Upper lobe of right lung (tissue), 1 donor: ENCODE measurements at places on chromosomes 16 and 17. TPM values are rescaled to one million over a fixed set of nuclear protein-coding genes. Genes with fewer than 3 reads are reported as not detected.

- no peak for DNase-seq
Measured at GRCh38 chr17:72244494-72244893, 123.7 kb downstream of the SOX9 start.

DNA sequence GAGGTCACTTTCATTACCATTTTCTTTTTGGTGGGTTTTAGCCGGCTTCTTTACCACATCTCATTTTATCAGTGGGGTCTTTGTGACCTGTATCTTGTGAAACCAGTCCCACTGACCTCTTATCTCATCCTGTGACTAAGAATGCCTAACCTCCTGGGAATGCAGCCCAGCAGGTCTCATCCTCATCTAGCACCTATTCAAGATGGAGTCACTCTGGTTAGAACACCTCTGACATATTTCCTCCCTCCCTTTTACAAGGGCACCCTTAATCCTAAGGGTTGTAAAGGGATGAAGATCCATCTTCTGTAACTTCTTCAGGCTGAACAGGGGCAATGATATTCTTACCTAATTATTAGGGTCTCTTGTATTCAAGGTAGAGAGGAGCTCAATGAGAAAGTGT is 107.9 kb upstream of the HAS3 start:
- no peak for DNase-seq

DNA sequence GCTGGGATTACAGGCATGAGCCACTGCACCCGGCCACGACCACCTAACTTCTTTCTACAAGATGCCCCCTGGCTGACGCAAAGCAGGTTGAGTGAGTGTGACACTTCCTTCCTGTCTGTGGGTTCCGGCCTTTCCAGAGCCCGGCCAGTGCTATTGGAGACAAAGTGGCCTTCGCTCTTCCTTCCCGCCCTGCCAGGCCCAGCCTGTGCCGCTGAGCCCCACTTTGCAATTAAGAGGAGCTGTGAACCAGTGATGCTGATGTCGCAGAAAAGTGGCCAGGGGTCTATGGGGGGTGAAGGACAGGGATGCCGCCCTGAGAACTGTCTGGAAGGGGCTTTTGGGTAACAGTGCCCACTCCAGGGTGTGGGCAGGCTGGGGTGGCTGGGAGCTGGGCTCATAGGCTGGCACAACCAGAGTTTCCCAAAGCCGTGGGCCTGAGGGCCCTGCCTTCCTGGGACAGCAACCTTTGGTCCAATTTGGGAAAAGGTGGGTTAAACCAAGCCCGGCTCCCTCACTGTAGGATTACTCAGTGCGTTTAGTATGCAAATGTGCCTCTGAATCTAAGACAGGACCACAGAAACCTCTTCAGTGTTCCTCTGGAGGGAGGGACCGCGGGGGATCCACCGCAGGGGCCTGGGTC is 174.9 kb downstream of the SEC14L1 start:
- DNase-seq, result peak; percentile 73

- no peak for DNase-seq
Measured at GRCh38 chr17:36864827-36865430, 72.3 kb upstream of the LHX1 start.

- DNase-seq, result peak; percentile 92
Measured at GRCh38 chr16:84970447-84971127, 40.7 kb downstream of the ZDHHC7 start.

Gene MYO15A
- total RNA-seq, result 2.8 TPM

Gene PRSS53
- total RNA-seq, result 1.8 TPM

DNA sequence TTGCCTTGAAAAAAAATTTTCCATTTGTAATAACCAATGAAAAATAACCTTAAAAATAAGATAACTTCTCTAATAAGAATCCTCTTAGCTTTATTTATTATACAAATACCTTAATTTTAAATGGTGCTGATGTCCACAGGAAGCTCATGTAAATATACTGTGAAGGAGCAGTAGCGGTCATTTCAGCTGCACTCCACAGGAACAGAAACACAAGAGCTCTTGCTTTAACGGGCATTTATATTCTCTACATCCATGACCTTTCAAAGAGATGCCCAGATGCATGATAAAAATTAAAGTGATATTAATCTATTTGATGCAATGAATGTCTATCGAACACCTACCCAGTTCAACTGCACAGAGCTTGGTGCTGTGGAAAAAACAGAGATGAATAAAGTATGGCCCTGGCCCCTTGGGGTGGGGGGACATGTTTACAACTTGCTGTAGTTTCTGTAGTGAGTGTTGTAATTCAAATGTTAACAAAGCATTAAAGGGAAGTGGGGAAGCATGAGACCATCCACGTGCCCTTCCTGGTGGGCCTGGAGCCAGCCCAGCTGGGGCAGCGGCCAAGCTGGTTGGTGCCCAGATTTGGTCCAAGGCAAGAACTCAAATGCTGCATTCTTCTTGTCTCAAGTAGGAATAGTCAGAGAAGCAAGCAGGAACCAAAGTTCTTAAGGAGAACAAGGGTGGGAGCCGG is 47.9 kb downstream of the IQCK start:
- DNase-seq, result peak; percentile 80

- DNase-seq, result no peak
Measured at GRCh38 chr16:49399594-49400364, 26.2 kb downstream of the C16orf78 start.

DNA sequence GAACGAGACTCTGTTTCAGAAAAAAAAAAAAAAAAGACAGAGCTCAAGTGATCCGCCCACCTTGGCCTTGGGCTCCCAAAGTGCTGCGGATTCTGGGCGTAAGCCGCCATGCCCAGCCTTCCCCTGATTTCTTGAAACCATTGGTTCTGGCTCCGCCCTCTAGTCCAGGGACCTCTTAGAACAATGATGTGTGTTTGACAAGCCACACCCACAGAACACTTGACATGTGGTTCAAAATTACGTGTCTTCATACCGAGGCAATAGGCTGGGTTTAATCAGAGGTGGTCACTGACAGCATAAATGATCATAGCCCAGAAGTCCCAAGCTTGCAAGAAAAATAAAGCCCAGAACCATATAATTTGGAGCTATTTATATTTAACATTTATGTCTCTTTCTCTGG is 23.0 kb downstream of the KNOP1 start:
- no peak for DNase-seq

DNA sequence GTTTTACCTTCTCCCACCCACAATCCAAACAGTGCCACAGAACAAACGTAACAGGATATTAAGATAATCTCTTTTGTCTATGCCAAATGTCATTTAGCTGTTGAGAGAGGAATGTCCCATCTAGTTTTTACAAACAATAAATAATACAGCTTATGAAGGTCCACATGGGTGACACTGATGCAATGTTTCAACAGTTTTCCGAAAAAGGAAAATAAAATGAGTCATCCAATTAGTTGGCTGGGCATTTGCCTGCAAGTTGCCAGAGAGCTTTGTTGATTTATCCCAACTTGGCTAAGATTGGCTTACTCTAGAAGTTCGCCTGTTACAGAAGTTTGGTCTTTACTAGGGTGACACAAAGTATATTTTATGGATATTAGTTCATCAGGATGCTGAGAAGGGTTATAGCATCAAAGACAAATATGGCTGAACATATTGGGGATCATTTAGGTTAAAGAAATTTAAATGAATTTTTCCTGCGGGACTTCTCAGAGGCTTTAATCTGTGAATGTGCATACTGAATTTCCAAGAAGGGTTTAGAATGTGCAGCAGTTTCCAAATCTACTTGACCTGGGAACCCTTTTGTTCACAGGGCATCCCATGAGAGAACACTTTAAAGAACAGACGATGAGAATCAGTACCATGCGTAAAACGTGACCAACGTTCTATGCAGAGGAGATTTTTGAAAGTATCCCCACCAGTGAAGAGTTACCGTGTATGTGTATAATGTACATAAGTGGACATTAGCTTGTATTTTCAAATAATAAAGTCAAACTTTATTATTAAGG is 73.1 kb downstream of the CDH13 start:
- DNase-seq, result no peak

Gene SLC47A2
- total RNA-seq, result not detected

DNA sequence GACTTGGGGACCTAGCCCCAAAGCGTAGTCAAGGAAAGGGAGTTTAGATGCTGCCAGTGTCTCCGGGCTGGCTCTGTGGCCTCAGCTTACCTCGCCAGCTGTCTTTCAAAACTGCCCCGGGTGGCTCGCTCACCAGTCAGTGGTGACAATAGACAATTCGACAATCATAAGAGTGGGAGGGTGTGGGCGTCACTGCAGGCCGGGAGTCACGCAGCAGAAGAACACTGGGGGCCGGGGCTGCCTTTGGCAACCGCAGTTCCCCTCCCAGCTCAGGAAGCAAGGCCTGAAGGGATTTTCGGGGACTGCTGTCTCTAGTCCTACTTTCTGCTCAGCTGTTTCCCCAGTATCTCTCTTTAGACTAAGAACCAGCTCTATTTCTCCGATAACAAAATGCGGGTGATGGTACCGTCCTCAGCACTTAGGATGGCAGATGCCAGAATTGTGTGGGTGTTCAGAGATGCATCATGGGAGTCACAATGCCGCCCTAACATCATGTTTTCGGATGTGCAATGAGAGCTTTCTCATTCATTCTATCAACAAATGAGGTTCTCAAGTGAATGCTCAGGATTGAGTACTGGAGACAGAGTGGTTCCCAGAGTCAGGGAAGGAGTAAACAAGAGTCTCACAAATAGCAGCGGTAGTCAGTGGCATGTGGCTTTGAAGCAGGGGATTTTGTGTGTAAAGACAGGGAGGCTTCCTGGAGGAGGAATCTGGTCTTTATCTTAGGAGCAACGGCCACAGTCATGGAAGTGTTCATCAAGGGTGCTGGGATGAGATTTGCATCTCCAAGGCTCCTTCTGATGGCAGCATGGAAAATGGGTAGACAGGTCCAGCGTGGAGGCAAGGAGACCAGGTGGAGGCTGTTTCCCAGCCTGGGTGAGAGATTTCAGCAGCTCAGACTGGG is 93.1 kb downstream of the ZDHHC7 start:
- no peak for DNase-seq
